ENCODE measurements at places on chromosomes 7 and 10.

GRCh38 chr7:55575733-55576132 is 3.4 kb upstream of the VOPP1 start:
- no peak for DNase-seq

DNA sequence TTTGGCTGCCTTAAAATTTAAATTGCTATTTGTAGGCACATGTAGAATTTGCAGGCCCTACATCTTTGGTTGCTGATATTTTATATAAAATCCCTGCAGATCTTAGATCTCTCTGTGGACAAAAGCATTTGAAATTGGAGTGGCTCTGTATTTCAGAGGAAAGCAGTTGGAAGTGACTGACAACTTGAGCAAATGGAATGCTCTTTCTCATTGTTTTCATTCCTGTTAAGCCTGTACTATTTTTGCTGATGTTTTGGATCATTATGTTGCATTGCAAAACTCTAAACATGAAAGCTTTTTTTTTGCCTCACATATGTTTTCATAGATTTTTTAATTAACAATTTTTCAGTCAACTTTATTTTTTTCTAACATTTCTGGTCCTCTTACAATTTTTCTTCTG is 251.2 kb upstream of the MDFIC start:
- no peak for DNase-seq

DNA sequence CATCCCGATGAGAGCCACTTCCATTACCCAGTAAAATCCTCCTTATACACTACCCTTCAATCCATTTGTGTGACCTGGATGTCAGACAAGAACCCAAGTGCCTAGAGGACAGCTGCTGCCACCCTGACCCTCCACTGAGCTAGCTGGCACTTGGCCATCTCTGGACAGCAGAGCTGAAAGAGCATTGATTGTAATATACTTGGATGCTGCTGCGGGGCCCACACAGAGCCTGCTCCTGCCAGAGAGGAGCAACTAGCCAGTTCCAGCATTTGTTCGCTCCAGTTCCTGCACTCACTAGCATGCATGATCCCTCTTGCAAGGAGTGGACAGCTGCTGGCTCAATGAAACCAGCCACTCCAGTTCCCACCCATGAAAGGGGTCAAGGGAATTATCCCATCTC is 8.4 kb upstream of the TMEM254 start:
- DNase-seq, result no peak

DNA sequence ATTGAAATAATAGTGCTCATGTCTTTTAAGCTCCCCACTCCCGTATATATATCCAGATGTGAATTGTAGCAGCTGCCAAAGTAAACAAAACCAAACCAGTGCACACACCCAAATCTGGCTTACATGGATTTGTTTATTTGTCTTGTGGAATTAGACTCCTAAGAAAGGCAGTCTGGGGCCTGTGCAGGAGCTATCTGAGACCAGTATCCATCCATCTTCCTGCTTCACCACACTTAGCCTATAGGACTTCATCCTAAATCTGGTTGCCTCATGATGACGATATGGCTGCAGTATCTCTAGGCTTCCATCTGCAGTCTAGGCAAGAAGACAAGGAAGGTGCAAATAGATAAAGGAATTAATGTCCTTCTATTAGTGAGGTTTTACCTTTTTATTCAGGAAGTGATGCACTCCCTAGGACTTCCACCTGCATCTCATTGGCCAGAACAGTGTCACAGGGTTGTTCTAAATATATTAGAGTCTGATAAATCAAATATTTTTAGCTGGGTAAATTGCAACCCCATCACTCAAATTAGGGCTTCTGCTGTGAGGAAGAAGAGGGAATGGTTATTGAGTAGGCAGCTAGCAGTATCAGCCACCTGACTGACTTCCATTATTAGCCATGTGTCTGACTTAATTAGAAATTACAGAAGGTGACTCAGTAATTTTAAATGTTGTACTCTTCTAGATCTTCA is 6.0 kb downstream of the WIPF3 start:
- DNase-seq, result no peak

GRCh38 chr10:14415676-14416307 is 85.1 kb upstream of the FRMD4A start:
- DNase-seq, result no peak

- no peak for DNase-seq
Observed at GRCh38 chr7:17279061-17279460, 19.4 kb upstream of the AHR start.

GRCh38 chr10:1736144-1736971 is 967 bp downstream of the ADARB2 start:
- no peak for DNase-seq

- no peak for DNase-seq
Observed at GRCh38 chr7:102181517-102181916, 105.2 kb upstream of the SH2B2 start.

DNA sequence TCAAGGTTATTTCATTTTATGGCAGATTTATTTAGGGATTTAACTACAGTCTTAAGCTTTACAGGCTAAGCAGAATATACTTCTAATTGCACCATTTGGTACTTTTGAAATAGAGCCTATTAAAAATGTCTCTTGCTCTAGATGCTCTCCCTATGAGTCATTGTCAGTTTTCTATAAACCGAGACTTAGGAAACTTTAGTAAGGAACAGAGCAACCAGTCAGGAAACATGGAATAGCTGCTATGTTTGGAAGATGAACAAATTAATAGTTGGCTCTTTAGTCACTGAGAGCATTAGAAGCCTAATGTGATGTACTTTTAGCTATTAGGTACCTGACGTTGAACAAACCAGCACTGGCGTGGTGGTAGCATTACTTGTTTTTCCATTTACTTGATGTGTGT is 35.3 kb downstream of the INPP5F start:
- no peak for DNase-seq

- no peak for DNase-seq
Observed at GRCh38 chr7:12761111-12761510, 73.7 kb downstream of the ARL4A start.

GRCh38 chr7:139004321-139005090 is 23.3 kb upstream of the KIAA1549 start:
- no peak for DNase-seq

DNA sequence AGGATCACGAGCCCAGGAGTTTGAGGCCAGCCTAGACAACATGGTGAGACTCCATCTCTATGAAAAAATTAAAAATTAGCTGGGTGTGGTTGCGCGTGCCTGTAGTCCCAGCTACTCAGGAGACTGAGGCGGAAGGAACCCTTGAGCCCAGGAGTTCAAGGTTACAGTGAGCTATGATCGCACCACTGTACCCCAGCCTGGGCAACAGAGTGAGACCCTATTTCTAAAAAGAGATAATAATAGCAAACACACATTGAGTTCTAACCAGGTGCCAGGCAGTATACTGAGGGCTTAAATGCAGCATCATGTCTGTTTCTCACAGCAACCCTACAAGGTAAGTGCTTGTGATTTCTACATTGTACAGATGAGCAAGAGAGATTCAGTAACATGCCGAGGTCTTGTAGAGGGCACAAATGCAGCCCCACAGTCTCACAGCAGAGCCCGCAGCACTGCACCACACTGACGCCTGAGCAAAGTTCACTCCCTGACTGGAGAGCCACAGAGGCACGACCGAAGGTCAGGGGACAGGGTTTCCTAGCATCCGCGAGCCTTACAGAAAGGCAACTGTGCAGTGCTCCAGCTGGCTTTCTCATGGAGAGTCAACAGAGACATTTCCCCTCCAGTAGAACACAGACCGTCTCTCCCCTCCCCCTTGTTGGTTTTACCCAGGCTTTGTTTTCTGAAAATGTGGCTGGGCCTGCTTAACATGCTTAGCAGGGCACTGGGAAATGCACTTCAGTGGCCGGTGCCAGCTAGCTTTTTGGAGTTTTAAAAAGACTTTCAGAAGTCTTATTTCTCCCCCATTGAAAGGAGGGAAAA is 36.5 kb downstream of the PDSS1 start:
- peak; percentile 87 for DNase-seq

DNA sequence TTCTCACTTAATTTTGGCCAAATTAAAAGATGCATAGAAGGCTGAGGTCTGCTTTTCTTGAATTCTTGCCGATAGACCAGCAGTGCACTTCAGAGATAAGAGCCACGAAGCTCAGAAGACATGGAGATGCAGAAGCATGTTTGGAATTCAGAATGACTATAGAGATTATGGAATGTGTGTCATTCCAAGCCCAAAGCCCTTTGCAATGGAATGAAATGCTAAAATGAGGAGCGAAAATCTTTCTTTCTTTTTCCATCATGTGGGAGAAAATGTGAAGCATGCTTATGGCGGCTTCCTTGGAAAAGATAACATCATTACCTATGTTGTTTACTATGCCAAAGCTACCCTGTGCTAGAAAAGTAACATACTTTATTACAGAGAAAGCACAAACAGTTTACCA is 257.0 kb upstream of the RNF32 start:
- DNase-seq, result no peak

DNA sequence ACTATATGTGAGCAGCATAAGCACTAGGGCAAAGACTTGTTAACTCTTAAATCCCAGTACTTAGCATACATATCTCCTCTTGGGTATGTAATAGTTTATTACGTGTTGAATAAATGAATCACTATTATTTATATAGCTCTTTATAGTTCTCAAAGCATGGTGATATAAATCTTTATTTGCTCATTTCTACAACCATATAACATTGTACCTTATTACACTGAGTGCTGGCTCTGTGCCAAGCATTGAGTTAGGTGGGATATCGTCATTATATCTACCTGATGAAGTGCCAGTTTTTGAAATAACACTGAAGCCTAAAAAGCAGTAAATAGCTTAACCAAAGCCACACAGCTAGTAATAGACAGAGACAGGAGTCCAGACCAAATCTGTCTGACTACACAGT is 27.9 kb downstream of the AHR start:
- DNase-seq, result no peak

DNA sequence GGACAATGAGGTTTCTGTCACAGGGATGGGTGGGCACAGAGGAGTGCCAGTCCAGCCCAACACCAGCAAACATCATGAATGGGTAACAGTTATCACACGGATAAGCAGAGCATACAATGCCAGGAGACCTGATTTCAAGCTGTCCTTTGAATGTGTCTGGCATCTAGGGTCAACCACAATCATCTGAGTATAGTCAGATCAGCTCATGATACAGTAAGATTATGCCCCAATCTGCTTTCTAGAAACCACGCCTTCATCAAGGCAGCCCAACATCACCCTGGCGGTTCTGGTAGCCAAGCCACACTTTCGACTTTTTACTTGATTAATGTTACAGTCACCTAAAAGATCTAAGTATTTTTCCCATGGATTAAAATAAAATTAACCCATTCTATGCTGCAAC is 10.5 kb downstream of the FAM171A1 start:
- DNase-seq, result no peak

- DNase-seq, result no peak
Observed at GRCh38 chr10:64859911-64860310, 1338.7 kb downstream of the REEP3 start.

DNA sequence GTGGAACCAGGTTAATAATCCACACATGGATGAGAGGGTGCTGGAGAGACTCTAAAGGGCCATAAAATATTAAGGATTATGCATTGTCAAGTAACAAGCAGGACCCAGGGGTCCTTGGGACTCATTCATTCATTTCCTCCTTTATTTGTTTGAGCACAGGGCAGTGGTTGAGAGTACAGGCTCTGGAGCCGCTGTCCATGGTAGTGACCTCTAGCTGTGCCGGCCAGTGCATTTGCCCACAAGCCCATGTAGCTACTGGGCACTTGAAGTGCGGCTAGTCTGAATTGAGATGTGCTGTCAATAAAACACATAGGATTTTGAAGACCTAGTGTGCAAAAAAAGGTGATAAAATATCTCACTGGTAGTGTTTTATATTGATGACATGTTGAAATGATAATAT is 137.6 kb downstream of the C10orf105 start:
- no peak for DNase-seq

DNA sequence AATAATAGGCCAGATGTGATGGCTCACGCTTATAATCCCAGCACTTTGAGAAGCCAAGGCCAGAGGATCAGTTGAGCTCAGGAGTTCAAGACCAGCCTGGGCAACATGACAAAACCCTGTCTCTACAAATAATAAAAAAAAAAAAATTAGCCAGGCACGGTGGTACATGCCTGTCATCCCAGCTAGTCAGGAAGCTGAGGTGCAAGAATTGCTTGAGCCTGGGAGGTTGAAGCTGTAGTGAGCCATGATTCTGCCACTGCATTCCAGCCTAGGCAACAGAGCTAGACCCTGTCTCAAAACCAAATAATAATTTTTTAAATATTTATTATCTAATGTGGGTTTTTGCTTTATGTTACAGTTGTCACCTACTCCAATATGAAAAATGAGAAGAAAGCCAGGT is 178.9 kb downstream of the ADK start:
- no peak for DNase-seq

DNA sequence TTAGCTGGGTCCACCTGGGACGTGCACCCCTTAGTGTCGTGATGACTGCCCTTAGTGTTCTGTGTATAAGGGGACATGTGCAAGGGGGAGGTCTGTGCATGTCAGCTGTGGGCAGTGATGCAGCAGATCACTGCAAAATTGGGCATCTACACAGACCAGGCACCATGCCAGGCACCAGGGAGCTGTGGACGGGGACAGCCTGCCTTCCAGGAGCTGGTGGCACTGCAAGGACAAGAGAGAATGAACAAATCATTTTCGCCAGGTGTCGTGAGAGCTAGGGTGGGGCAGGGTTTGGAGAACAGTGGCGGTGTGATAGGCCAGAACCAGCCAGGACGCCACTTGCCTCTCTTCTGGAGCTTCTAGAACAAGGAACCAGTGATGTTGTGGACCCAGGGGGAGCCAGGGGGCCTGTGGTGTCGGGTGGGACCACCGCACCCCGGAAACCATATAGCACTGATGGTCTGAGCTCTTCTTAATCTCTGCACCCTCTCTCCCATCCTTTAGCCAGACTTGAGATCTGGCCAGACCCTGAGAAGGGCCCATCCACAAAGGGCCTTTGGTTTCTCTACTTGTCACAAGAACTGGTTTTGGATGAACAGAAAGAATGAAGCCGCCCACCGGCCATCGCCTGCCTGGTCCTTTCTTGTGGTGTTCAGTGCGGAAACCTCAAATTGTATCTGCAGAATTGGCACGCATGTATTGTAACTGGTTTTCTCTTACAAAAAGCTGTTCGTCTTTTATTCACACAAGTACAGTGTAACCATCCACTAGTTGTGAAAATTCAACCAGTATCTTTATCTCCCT is 30.7 kb downstream of the PRF1 start:
- no peak for DNase-seq

- no peak for DNase-seq
Observed at GRCh38 chr7:44116087-44116788, 7.1 kb downstream of the POLD2 start.

DNA sequence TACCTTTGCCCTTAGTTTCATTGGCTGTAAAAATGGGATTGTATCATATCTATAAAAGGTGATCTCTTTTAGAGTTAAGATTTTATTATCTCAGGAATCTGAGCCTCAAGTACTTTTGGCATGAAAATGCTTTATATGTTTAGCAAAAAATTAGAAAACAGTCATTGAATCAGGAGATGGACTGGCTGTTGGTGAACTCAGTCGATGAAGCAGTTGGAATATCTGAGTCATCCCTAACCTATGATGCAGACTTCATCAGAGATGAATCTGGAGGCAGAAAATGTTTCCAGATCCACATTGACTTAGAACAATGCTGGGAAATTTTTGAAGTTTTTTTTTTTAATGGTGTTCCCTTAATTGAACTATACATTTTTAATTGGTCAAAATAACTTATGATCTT is 228.5 kb downstream of the SLC25A13 start:
- DNase-seq, result no peak

All from left lobe of liver (tissue), 2 donors.